ENCODE measurements at places on chromosomes 11 and 22.

- DNase-seq: no peak
Observed at GRCh38 chr11:77505956-77506355, 32.1 kb upstream of the PAK1 start.

GRCh38 chr11:81970886-81971285 lies 762.8 kb downstream of the FAM181B start:
- no peak for DNase-seq

DNA sequence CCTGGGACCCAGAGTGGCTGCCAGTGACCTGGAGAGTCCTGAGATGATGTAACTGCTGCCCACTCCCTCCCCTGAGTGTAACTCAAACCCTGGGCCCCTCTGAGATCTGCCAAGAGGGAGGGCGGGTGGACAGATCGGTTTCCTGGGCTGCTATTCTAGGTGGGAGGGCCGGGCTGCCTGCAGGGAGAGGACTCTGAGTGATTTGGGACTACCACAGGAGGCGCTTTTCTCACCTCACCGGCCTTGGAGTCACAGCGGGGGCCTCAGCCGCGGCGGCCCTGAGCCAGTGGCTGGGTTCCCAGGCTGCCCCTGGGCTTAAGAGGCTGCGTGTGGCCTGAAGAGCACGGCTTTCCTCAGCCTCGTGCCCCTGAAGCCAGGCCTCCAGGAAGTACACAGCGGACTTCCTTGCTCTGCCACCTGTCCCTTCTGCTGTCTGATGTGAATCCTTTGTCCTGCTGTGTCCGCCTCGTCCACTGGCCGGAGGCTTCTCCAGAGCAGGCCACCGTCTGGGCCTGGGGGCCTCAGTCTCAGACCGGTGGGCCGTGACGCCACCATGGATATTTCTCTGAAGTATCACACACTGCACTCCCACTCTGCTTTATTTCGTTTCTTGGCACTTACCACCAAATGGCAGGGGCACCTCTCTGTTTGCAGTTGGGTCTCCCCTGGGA lies 11.5 kb downstream of the RELT start:
- no peak for DNase-seq

- no peak for DNase-seq
Observed at GRCh38 chr11:91264481-91264880, 960.1 kb upstream of the FAT3 start.

DNA sequence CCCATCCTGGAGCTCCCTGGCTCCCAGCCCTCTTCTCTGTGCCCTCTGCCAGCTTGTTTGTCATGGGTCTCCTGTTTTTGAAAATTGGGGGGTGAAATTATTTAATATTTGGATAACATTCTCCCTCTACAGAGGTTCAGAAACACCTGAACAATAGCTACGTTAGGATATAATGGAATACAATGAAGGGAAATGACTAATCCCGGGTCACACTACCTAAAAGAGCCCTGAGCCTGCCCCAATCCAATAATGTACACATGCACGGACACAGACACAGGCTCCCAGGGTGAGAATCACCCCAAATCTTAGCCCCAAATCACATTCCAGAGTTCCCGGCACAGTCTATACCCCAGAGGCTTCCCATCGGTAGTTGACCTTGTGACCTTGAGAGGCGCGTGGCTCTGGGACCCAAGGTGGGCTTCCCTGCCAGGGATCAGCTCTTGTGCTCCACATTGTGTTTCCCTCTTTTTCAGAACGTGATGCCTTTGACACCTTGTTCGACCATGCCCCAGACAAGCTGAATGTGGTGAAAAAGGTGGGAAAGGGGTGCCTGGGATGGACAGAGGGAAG lies 135.5 kb downstream of the PARVA start:
- no peak for DNase-seq

DNA sequence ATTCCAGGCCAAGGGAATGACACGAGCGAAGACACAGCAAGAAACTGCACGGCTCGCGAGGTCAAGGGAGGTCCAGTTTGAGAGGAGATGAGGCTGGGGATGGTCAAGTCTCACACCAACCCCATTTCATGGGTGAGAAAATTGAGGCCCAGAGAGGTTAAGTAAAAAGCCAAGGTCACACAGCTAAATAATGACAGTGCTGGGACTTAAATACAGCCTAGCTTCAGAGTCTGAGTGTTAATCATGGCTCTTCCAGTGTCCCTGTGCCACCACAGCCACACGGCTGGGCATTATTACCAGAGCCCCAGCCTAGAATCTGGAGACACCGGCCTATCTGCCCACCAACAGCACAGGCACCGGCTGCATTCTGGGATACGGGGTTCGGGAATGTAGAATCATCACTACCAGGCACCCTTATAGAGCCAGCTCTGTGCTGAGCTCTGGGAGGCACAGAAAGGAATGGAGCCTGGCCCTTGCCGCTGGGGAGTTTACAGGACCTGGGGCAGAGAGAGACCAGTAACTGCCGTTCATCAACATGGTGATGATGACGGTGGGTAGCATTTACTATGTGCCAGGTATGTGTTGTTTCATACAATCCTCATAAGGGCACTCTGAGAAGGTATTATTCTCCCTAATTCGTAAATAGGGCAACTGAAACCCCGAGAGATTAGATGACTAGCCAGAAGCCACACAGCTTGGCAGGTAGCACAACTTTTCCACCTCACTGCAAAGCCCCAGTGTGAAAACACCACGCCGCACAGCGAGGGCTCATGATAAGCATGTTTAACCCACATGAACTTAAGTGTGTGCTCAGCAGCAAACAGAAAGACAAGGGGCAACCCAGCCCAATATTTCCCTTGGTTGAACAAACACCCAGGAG lies 51.8 kb downstream of the CD6 start:
- no peak for DNase-seq

DNA sequence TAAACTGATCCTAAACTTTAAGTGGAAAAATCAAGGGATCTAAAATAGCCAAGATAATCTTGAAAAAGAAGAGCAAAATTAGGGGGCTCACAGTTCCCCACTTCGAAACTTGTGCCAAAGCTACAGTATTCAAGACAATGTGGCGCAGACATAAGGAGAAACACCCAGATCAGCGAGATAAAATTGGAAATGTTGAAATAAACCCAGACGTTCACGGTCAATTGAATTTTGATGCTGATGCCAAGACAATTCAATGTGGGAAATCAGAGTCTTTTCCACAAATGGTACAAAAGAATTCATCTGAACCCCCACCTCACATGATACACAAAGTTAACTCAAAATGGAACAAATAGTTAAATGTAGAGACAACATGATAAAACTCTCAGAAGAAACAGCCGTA lies 601.6 kb downstream of the BRD1 start:
- DNase-seq: no peak

GRCh38 chr11:8252388-8252787 lies 11.3 kb downstream of the LMO1 start:
- DNase-seq: no peak
